ENCODE measurements at places on chromosomes 12 and 14.

DNA sequence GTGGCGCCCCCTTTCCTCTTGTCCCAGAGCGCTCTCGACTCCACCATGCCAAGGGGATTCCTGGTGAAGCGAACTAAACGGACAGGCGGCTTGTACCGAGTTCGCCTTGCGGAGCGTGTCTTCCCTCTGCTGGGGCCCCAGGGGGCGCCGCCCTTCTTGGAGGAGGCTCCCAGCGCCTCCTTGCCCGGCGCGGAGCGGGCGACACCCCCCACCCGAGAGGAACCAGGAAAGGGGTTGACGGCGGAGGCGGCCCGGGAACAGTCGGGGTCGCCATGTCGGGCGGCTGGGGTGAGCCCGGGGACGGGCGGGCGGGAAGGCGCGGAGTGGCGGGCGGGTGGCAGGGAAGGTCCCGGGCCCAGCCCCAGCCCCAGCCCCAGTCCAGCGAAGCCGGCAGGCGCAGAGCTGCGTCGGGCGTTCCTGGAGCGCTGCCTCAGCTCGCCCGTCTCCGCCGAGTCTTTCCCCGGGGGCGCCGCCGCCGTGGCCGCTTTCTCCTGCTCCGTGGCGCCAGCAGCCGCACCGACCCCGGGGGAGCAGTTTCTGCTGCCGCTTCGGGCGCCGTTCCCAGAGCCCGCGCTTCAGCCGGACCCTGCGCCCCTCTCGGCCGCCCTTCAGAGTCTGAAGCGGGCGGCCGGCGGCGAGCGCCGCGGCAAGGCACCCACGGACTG lies 376 bp downstream of the INSM2 start:
- no peak for DNase-seq

DNA sequence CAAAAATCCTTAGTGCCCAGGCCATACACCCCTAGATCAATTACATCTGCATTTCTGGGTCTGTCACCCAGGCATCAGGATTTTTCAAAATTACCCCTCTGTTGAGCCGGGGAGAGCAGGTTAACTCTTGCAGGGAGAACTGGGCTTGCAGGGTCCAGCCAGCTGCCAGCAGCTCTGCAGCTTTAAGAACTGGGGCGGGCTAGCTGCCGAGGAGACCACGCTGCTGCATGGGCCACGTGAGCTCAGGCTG lies at the start of gene DGLUCY:
TSS of gene DGLUCY (plus strand) at position 245 of the 250 bp plus-strand sequence. CDS start 46,222 bp downstream, outside the sequence.
- DNase-seq, result peak; percentile 77

- no peak for DNase-seq
Measured at GRCh38 chr12:2578772-2579171, 216.0 kb upstream of the FKBP4 start.

GRCh38 chr12:12927211-12928079 lies 24.5 kb downstream of the GPRC5D start:
- no peak for DNase-seq

GRCh38 chr14:90815572-90815821 lies 733 bp downstream of the TTC7B start:
- no peak for DNase-seq

- no peak for DNase-seq
Measured at GRCh38 chr14:98375566-98375965, 896.4 kb downstream of the BCL11B start.

- no peak for DNase-seq
Measured at GRCh38 chr14:61322011-61322798, 826 bp downstream of the PRKCH start.

- DNase-seq, result peak; percentile 69
Measured at GRCh38 chr12:93198086-93198485, 179.6 kb upstream of the NUDT4 start.

GRCh38 chr14:105140581-105140980 lies 28.0 kb downstream of the JAG2 start:
- DNase-seq, result no peak

GRCh38 chr12:53344824-53345485 lies 8.8 kb upstream of the SP7 start:
- DNase-seq, result peak; percentile 86

DNA sequence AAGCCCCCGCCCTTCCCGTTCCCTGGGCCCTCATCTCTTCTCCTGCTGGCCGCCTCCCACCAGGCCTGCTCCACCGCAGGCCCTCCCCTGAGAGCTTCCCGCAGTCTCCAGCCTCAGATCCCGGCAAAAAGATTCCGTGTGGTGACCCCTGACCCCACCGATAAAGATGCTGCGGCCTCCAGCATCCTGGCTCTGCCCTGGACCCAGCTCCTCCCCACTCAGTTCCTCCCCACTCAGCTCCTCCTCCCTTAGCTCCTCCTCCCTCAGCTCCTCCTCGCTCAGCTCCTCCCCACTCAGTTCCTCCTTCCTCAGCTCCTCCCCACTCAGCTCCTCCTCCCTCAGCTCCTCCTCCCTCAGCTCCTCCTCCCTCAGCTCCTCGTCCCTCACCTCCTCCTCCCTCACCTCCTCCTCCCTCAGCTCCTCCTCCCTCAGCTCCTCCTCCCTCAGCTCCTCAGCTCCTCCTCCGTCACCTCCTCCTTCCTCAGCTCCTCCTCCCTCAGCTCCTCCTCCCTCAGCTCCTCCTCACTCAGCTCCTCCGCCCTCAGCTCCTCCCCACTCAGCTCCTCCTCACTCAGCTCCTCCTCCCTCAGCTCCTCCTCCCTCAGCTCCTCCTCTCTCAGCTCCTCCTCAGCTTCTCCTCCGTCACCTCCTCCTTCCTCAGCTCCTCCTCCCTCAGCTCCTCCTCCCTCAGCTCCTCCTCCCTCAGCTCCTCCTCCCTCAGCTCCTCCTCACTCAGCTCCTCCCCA lies 17.0 kb downstream of the NOC4L start:
- DNase-seq, result no peak

DNA sequence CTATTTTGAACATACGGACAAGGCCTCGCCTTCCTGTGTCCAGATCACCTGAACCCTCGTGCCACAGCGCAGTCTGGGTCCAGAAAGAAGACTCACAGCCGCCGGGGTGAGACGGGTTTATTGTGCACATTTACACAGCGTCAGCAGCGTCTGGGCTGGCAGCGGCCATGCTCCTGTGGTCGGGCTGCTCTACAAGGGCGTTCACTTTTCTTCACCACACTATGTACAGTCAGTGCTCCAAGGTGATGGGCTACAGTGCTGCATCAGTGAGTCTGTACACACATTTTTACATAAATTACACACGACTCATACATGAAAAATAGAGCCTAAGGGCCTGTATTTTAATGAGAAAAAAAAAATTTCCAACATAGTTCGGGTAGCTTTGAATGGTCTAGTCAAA lies 18.0 kb downstream of the ZFYVE21 start:
- no peak for DNase-seq

GRCh38 chr12:20404576-20405346 lies 36.4 kb downstream of the PDE3A start:
- no peak for DNase-seq

DNA sequence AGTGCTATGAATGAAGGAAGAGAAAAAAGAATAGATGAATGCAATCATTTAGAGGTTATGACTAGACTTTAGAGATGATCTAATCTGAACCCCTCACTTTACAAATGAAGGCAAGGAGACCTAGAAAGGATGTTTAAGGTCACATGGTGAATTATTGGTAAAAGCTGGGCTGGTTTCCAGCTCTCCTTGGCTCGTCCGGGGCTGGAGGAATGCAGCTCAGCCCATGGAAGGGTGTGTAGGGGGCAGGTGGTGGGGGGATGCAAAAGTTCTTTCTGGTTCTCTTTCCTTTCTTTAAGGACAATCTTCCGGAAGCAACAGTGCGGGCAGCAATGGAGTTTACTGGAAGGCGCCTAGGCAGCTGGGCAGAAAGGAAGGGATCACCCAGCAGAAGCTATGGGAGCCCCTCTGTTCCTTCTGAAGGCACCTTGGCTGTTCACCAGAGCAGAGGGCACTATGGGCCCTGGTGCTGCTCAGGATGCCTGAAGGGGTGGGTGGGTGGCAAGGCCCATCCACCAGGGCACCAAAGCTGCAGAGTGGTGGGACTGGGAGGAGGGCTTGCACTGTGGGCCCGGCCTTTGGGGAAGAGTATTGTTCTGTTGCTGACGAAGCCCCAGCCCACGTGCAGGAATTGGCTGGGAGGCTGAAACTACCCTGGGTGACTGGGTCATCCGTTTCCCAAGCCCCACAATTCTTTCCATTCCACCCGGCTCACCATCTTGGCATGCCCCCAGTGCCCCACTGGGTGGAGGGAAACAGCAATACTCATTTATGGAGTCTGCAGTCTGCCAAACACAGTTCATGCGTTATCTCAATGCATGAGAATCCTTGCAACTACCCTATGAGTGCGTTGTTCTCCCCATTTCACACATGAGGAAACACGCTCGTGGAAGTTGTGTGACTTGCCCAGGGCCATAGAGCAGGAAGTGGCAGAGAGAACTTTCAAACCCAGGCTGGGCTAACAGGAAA lies 78.2 kb downstream of the IRF2BPL start:
- peak; percentile 48 for DNase-seq

- DNase-seq, result no peak
Measured at GRCh38 chr12:62976110-62976662, 41.2 kb upstream of the PPM1H start.

DNA sequence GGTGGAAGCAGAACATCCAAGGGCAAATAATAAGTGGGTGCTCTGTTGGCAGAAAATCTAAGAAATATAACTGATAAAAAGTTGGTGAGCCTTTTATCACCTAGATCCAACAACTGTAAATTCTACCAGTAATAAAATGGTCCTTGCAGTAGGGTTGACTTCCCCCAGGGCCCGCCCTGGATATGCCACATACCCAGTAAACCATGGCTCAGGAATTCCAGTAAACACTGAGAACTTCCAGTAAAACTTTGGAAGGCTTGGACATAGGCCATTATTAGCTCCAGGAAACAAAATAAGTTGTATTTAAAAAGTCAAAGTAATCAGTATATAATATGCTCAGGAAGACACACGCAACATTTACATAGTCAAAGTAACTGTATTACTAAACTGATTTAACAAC lies 402.2 kb downstream of the BCAT1 start:
- DNase-seq, result no peak

GRCh38 chr14:33836203-33836899 lies 114.5 kb downstream of the EGLN3 start:
- DNase-seq, result no peak

DNA sequence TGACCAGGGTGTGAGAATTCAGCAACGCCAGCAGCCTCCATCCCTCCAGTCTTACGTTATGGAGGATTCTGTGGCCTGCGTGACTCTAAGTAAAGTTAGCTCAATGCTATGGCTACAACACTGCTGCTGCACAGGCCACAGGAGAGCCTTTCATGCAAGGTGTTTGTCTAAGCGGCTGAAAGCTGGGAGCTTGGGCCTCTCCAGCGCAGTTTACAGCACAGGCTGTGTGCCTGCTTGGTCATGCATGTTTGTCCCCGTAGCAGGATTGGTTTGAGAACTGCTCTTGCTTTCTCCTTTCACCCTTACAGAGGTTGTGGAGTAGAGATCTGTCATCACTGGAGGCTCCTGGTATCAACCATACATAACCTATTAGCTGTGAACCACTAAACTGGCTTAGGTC lies 113.1 kb upstream of the TMCC3 start:
- no peak for DNase-seq

GRCh38 chr12:54324617-54325441 lies at the start of gene COPZ1:
Gene COPZ1 (plus strand): TSS chr12:54325131. CDS start chr12:54325164, 33 bp downstream.
- DNase-seq, result peak; percentile 100

DNA sequence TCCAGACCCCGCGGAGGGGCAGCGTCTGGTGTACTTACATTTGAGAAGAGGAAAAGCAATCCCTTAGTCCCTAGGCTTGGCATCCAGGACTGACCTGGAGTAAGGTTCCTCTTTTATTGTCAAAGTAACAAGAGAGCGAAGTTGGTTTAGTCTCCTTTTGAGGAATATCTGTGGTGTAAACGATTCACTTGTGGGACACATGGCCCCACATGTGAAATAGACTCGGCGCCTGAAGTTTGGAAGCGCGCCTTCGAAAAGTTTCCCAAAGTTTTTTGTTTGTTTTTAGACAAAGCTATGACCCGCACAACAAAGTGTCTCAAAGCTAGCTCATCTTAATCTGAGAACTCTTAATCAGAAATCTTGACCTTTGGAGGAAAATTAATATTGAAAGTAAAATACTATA lies 744 bp downstream of the STYX start:
- DNase-seq, result peak; percentile 57

GRCh38 chr12:121871467-121871866 lies 12.8 kb upstream of the HPD start:
- DNase-seq, result no peak

GRCh38 chr12:54504550-54504949 lies 7.0 kb downstream of the NCKAP1L start:
- no peak for DNase-seq

- DNase-seq, result no peak
Measured at GRCh38 chr12:15205341-15206010, 15.7 kb downstream of the RERG start.

GRCh38 chr12:107267604-107268003 lies 174.3 kb upstream of the CRY1 start:
- DNase-seq, result no peak

GRCh38 chr14:45084946-45085346 lies 1.0 kb downstream of the PRPF39 start:
- peak; percentile 85 for DNase-seq

Data from mesenchymal stem cell (in vitro differentiated cells and primary cell).